ENCODE measurements at places on chromosomes 11 and 22.

DNA sequence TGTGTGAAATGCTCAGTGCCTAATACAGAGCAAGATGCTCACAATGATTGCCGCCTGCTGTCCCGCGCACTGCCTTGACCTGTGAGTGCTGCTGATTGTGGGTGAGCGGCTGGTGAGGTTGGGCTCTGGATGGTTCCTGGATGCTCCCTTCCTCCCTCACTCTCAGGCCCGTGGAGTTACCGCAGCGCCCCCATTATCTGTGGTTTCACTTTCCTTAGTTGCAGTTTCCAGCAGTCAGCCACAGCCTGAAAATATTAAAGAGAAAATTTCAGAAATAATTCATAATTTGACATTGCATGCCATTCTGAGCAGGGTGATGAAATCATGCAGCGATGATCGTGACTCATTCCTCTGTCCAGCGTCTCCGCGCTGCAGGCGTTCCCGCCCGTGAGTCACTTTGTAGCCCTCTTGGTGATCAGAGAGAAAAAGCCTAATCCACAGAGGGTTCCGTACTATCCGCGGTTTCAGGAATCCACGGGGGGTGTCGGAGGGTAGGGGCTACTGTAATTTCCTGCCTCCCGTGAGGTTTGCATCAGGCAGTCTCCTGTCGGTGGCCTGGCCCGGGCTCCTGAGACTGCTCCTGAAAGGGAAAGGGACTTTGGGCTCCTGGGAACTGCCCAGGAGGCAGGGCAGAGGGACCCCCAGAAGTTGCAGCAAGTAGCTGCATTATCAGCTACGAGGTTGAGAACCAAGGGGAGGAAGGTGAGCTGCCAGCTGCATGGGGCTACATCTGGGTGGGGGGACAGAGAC, 10.6 kb downstream of the RPL3 start:
- DNase-seq, result no peak

DNA sequence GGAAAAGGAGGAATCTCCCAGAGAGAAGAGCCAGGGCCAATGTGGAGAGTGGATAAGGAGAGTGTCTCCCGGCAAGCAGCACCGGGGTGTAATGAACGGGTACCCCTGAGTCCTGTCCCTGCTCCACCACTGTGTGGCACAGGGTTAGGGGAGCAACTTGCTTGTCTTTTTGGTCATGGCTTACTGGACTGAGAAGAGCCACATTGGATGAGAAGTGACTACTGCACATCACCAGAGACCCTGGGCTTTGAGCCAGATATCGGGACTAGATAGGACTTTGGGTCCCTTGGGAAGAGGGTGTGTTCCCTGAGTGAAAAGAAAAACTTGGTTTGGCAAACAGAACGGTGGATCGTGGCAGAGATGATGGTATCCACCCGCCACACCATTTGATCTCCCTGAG, 24.6 kb downstream of the SDHAF2 start:
- DNase-seq, result no peak

- no peak for DNase-seq
These were observed 773.9 kb downstream of the JRKL start for GRCh38 chr11:97163631-97164191.

- DNase-seq, result no peak
These were observed 11.9 kb downstream of the CD82 start for GRCh38 chr11:44577231-44577830.

DNA sequence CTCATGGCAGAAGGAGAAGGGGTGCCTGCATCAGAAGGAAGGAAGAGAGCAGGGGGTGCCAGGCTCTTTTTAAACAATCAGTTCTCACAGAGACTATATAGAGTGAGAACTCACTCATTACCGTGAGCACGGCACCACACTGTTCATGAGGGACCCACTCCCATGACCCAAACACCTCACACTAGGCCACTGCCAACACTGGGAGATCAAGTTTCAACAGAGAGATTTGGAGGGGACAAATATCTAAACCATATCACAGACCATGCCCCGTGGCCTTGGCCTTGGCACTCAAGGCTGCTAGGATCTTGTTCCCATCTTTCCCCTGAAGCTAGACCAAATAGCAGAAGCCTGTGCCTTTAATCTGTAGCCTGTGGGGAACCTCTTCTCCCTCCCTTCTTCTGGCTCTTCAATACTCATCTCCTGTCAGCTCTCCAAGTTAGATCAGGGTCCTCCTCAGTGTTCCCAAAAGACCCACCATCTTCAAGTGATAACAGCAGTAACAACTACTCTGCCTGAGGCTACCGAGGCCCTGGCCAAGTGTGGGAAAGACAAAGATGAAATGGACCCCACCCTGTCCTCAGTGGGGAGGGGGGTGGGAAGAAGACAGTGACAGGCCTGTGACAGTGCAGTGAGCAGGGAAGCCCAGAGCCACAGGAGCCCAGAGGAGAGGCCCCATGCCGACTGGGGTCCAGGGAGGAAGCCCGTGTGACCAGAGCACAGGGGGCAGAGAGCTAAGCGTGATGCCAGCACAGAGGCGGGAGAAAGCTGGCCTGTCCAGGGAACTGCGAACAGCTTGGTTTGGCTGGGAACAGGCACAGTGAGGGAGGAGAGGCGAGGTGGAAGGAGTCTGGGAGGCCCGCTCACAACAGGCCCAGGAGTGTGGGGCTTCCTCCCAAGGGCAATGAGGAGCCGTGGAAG, 72.6 kb downstream of the MYO7A start:
- DNase-seq, result no peak

- peak; percentile 40 for DNase-seq
These were observed 469 bp downstream of the ZBED5 start for GRCh38 chr11:10857459-10857708.

DNA sequence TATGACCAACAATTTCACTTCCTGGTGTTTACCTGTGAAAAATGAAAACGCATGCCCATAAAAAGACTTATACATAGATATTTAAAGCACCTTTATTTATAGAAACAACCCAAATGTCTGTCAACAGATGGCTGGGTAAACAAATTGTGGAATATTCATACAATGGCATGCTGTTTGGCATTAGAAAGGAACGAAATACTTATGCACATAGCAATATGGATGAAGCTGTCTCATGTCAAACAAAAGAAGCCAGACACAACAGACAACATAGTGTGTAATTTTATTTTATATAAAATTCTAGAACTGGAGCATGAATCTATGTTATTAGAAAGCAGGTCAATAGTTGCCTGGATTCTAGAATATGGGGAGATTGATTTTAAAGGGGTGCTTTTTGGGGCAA, 38.0 kb downstream of the GRK3 start:
- DNase-seq, result no peak

- no peak for DNase-seq
These were observed 33.1 kb downstream of the GNAZ start for GRCh38 chr22:23103199-23103954.

GRCh38 chr11:63907063-63907462, 9.9 kb downstream of the RCOR2 start:
- no peak for DNase-seq

DNA sequence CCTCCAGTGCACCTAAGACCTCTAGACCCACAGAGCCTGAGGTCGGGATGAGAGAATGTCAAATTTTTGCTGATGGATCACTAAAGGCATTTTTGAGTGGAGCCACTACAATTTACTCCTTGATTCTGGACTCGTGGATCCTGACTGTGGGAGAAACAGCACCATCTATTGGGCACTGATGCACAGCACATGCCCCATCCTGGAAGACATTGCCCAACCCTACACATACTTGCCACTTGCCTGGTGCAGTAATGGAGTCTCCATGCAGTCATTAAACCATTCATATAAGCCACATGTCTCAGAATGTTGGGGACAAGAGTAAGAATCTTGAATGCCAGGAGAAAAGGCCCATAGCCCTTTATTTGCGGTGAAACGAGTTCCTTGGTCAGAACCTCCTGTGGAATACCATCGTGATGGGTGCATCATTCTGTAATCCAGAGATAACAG, 103.9 kb downstream of the GGTLC2 start:
- DNase-seq, result no peak

- no peak for DNase-seq
These were observed 744.7 kb downstream of the KCNA4 start for GRCh38 chr11:29272019-29272654.

- no peak for DNase-seq
These were observed 36.4 kb downstream of the PITPNB start for GRCh38 chr22:27882507-27883290.

- DNase-seq, result no peak
These were observed 257.4 kb upstream of the UBASH3B start for GRCh38 chr11:122398167-122398566.

- DNase-seq, result no peak
These were observed 67.8 kb downstream of the MIAT start for GRCh38 chr22:26725012-26725676.

- no peak for DNase-seq
These were observed 232.7 kb downstream of the CTTN start for GRCh38 chr11:70630816-70631623.

GRCh38 chr11:100918551-100919500, 210.8 kb downstream of the PGR start:
- peak; percentile 35 for DNase-seq

GRCh38 chr22:37476389-37477329, 9.5 kb downstream of the MFNG start:
- DNase-seq, result no peak

DNA sequence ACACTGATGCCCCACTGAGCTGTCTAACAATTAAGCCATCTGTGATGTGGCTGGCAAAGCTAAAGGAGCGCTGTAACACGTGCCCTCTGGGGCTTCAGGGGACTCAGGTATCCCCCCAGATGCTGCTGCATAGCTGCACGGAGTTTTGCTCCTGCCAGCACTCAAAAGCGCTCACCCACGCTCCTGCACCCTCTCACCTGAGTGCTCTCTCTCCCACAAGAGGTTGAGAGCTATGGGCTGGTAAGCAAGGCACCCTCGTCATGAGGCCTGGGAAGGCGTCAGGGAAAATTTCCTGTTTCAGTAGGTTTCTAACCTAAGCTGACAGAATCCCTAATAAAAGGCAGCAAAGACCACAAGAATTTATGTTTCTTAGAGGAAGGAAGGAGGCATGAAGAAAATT, 850.3 kb downstream of the OPCML start:
- no peak for DNase-seq

DNA sequence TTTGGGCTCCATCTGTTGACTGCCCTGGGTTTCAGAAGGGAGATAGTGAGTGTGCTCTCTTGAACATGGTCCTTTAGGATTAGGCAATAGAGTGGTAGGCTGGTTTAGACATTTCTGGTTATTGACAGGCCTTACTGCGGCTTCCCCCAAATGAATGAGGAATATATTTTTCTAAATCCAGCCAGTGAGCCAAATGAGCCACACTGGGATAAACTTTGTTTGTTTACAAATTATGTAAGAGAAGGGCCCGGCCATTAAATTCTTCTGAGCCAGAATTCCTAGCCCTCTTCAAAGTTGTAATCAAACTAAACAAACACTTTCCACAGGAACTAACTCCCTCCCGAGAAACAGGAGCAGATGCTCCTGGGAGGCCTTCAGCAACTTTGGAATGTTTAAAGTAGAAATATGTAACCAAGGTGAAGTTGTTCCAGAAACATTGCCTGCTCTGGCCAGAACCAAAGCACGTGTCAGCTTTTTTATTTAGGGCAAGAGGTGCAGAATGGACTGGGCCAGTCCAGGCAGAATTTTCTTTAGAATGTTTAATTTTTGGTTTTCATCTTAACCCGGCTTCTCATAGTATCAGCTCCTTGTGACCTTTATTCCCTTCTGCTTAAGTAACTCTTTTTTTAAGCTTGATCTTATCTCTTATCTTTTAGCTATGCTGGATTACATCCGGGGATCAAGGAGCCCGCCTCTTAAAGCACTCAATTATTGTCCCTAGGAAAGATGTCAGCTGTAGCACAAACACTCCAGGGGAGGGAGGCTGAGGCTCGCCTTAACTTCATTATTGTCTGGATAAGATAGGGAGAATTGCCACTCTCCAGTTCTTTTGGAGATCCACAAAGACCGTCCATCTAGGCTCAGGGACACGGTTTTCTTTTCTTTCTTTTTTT, 28.7 kb downstream of the ZNRF3 start:
- no peak for DNase-seq

All from NCI-H748 treated with DMSO at 0.1 percent for 48 hours (cell line).